Activated naive CD4-positive, alpha-beta T cell treated with anti-CD3 and anti-CD28 coated beads, Interleukin-2, amount 50 U/mL, for 72 hours (primary cell): ENCODE measurements at places on chromosomes 11 and 22.

- no peak for DNase-seq
Observed at GRCh38 chr11:612201-612960, 3.4 kb downstream of the IRF7 start.

- DNase-seq = no peak
Observed at GRCh38 chr22:19984201-19984753, 32.3 kb downstream of the ARVCF start.

- no peak for DNase-seq
Observed at GRCh38 chr22:28186641-28187040, 267.6 kb upstream of the PITPNB start.

- no peak for DNase-seq
Observed at GRCh38 chr11:4714300-4714699, 9.7 kb downstream of the MMP26 start.

GRCh38 chr11:69156673-69157155, 979 bp downstream of the SMIM38 start:
- no peak for DNase-seq

GRCh38 chr11:59555601-59556114, 44.3 kb downstream of the OR4D9 start:
- no peak for DNase-seq

DNA sequence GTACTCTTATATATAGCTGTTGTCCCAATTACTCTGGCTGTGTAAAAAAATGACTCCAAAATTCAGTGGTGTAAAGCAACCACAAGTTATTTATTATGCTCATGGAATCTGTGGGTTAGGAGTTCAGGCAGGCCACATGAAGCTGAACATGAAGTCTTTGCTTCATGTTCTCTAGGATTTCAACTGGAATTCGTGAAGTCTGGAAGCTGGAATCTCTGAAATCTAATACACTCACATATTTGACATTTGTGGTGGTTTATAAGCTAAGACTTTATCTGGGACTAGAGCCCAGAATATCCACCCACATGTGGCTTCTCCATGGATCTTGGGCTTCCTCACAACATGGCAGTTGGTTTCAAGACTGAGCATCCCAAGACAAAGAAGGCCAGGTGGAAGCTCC, 430.6 kb downstream of the MIAT start:
- no peak for DNase-seq

- DNase-seq = no peak
Observed at GRCh38 chr11:78753297-78753696, 178.6 kb upstream of the NARS2 start.

- DNase-seq = no peak
Observed at GRCh38 chr11:29282088-29282487, 734.7 kb downstream of the KCNA4 start.

DNA sequence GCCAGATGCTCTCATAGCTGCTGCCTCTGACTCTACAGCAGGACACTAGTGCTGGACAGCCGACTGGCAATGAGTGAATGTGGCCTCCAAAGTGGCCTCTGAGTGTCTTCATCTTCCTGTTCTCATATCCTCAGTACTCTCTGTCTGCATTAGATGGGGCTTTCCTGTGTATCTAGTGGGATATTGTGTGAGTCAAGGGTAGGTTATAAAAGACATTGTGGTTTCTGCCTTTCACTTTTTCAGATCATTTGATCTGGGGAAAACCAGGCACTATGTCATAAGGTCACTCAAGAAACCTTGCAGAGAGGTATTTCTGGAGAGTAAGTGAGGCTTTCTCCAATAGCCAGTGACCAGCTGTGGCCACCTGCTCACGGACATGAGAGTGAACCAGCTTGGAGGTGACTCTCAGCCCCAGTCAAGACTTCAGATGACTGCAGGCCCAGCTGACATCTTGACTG, 333.6 kb upstream of the NCAM1 start:
- no peak for DNase-seq

GRCh38 chr11:29527391-29527936, 489.4 kb downstream of the KCNA4 start:
- no peak for DNase-seq

GRCh38 chr11:124536520-124536919, 6.9 kb downstream of the OR8B12 start:
- DNase-seq = no peak

DNA sequence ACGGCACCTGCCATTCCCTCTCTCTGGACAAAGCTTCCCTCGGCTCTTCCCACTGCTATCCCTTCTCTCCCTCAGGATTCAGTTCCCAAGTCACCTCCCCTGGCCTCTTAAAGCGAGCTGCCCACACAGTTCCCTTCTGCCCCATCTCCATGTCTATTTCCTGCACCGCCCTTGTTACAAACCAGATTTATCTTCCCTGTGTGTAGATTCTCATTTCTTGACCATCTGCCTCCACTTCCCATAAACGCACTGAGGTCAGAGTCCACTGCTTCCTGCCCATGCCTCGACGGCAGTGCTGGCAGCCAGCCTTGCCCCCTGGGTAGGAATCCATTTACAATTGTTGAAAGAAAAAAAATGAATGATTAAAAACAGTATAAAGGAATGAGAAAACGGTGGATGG, 11.6 kb upstream of the APOBEC3B start:
- DNase-seq = no peak

- no peak for DNase-seq
Observed at GRCh38 chr22:19041704-19042074, 80.5 kb downstream of the DGCR2 start.

- DNase-seq = no peak
Observed at GRCh38 chr11:126098204-126098769, 35.6 kb upstream of the CDON start.

- DNase-seq = no peak
Observed at GRCh38 chr11:111602865-111603610, 789 bp downstream of the SIK2 start.

DNA sequence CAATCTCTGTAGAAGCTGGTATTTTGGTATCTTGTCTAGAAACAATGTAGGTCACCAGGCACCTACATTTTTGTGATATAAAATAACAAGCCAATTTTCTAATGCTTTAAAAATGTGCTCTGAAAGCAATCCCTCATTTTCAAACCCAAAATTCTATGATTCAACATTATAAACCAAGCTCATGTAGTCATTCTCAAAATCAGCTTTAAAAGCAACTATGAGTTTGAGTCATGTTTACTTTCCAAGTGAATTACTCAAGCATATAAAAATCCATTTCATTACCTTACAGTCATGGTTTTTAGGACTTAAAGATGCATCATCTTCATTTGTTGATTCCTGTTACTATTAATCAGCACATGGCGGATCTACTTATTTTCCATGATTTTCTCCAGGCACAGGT, 216.4 kb downstream of the GRM5 start:
- DNase-seq = no peak

DNA sequence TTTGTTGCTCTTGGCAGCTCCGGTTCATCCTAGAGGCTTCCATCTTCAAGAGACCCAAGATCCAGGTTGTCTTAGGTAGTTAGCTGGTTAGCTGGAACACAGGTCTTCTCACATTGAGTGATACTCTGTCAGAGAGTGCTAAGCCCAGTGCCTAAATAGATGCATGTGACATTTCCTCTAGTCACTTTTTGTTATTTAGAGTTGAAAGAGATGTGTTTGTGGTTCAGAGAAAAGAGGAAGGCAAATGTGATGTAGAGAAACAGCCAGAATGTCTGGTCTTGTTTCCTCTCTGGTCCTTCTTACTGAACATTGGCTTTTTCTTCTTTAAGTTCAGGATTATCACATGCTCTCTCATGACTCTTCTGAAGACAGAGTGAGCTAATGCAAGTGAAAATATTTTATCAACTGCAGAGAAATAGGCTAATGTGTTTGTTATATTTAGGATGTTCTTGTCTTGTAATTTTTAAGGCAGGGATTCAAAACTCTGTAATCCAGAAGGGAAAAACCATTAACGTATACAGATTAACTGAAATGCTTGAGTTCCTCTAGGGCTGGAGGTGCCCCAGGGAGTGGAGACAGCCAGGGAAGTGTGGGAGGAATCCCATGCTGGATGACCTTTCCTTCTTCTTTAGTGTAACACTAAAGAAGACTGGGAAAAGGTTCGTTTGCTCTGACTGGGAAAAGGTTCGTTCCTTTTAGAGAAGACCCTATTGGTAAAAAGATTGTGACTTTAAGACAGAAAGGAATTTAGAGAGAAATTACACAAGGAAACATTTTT, 75.4 kb downstream of the SWAP70 start:
- no peak for DNase-seq

DNA sequence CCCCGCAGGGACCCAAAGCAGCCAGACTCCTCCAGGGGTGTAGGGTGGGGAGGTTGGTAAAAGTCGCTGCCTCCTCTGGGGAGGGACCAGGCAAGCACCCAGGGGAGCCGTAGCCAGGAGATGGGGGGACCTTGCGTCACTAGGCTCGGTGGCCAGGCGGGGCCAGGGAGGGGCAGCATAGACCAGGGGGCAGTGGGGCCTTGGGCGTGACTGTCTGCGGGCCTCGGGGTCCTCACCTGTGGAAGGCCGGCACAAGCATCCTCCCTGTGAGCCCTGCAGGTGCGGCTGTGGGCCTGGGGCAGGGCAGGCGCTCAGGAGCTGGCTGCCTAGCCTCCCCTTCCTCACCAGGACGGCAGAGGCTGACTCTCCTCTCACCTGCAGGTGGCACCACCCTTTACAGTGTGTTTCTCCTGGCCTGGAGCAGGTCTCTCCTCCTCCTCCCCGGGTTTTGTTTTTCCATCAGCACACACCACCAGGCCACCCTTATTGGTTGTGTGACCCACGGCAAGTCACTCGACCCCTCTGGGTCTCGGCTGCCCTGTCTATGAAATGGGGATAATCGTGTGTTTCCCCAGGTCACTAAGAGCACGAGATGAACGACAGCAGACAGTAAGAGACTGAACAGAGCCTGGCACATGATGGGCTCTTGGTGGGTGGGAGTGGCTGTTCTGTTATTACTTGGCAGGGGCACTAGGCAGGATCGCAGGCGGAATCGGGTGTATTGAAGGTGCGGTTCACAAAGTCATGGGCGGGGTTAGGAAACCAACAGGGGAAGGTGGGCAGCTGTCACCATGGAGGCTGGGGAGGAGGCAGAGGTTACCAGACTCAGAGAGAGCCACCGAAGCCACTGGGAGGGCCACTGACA, 52.7 kb downstream of the FLRT1 start:
- DNase-seq = no peak

DNA sequence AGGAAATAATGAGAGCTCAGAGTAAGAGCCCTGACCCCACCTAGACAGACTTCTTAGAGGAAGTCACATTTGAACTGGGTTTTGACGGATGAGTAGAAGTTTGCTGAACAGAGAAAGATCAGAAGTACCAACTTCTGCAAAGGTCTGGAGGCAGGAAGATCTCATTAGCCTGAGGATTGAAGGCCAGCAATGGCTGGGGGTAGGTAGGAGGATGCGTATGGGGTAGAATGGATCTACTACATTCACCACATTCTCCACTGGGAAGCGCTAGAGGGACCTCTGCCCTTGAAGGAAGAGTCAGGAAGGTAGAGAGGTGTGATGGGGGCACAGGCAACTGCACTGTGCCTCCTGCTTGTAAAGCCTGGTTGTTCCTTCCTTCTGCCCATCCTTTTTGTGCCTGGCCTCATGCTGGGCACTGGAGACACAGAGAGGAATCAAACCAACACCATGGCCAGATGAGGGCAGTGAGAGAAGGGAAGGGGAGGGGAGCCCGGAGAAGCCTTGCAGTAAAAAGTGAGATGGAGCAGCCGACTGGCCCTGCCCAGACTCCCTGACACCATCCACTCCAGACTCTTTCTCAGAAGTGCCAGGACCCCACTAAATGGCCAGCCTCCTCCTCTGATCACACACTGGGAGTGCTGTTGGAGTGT, 4.9 kb downstream of the TPBGL start:
- no peak for DNase-seq

GRCh38 chr11:65653229-65654225, 9.2 kb downstream of the RELA start:
- DNase-seq = no peak

GRCh38 chr11:133893381-133893780, 48.1 kb upstream of the SPATA19 start:
- DNase-seq = no peak
